PC-9 (cell line): ENCODE measurements at places on chromosomes 5 and 9. TPM values are rescaled to one million over a fixed set of nuclear protein-coding genes. Genes with fewer than 3 reads are reported as not detected.
A peak's percentile ranks its signal among the peaks of the same experiment; 100 is the strongest.

GRCh38 chr9:137064027-137064879 lies 6.1 kb downstream of the SAPCD2 start:
- DNase-seq: no peak

DNA sequence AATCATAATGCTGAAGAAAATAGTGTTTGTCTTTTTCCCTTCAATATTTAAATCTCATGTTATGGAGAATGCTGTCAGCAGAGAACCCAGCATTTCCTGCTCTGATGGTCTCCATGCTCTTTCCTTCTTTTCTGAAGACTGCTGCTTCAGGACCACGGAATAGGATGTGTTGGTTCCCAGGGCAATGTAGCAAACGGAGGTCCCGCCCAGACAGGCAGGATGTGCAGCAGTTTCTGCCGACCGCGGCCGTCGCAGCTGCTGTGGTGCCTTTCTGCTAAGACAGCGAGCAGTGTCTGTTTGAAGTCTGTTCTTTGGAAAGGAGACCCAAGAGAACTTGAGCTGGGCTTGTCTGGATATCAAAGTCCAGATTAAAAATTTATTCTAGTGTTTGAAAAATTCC lies 654.3 kb downstream of the CCDC171 start:
- no peak for DNase-seq

The FABP6 gene
- 1.7 and 5.7 TPM in 2 replicates for total RNA-seq

- DNase-seq: peak; percentile 43
These were observed 591 bp downstream of the ABCA1 start for GRCh38 chr9:104927216-104927911.

DNA sequence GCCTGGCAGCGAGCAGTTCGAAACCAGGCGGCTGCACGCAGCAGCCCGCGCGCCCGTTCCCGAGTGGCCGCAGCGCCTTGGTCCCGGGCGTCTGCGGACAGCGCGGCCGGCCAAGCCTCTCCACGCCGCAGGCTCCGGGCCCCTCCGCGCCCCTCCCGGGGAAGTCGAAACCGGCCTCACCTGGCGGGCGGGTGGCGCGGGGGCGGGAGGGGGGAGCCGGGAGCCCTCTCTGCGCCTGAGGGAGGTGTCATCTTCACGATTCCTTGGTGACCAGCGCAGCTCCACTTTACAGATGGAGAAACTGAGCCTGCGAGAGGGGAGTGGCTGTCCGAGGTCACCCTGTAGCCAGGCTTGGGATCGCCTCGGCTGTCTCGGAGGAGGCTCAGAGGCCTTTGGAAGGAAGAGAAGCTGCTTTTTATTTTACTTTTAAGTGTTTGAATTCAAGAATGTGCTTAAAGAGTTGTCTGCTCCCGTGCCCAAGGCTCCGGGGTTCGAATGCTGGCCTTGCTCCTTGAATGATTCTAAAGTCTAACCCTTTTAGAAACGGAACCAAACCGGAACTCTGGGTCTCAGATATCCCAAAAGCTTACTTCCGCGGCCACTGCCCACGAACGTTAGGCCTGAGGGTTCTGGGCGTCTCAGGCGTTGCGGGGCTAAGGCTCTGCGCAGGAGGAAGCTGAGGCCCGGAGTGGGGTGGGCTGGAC lies 662 bp downstream of the SUSD3 start:
- DNase-seq: no peak

- no peak for DNase-seq
These were observed 32.8 kb upstream of the SEMA4D start for GRCh38 chr9:89530726-89531125.

- DNase-seq: no peak
These were observed at the start of gene TRPM3 for GRCh38 chr9:71121275-71122021. Gene TRPM3 (minus strand): TSS chr9:71121621. CDS start chr9:71121354, 267 bp downstream.

- DNase-seq: no peak
These were observed 26.2 kb upstream of the WDR41 start for GRCh38 chr5:77518304-77518703.
